ENCODE measurements at places on chromosomes 11 and 22.

DNA sequence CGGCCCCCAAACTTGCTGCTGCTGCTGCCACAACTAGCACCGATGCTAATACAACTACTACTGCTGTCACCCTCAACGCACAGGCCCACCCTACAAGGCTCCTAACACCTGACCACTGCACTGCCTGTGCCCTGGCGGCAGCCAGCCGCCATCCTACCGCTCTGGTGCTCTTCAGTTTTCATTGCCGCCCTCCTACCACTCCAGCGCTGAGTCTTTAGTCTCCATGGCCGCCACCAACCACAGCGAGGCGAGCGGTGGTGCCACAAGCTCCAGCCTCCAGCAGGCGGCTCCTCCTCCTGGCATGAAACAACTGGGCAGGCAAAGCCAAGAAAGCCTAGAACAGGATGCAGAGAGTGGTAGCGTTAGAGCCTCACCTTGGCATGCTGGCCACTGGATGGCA, 5.0 kb upstream of the RFPL3 start:
- no peak for DNase-seq

DNA sequence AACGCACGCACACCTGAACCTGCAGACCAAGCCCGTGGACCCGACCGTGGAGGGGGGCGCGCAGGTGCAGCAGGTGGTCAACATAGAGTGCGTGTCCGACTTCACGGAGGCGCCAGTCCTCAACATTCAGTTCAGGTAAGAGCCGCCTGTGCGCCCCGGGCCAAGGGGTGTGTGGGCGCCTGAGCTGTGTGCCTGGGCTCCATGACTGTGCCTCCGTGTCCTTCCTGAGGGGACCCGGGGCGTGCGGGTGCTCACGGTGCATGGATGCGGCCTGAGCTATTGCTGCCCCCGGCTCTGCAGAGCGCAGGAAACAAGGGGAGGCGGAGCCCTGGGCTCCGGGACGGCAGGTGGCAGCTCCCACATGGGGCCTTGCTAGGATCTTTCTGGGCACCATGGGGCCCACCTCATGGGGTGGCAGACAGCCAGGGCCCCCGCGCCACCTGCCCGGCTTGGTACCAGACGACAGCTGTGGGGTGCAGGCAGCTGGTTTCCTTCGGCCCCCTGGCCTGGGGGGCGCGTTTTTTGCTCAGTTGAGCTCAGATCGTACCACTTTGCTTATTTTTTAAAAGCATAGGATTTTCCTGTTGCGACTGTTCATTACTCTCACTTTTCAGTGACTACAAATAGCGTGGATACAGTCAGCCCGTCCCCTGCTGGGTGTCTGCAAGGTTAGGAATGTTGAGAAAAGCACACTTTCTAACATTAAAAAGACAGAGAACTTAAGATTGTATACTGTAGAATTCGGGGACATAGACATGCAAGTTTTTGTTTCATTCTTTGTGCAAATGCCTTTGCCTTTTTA, 28.3 kb downstream of the MUC6 start:
- DNase-seq, result no peak

DNA sequence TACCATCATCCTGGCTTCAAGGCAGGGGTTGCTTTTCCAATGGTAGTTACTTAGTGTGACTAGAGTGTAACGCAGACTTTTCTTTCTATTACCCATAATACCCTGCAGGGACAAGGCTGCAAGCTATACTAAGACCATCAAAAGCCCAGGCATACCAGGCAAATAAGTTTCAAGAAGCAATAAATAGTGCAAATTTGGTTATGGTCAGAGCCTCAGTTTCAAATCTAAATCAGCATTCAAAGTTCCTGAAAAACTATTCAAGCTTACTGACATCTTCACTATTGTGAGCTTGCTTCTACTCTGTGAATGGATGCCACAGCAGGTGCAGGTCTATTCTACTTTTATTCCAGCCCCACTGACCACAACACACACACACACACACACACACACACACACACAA, 2.5 kb upstream of the HBB start:
- no peak for DNase-seq

DNA sequence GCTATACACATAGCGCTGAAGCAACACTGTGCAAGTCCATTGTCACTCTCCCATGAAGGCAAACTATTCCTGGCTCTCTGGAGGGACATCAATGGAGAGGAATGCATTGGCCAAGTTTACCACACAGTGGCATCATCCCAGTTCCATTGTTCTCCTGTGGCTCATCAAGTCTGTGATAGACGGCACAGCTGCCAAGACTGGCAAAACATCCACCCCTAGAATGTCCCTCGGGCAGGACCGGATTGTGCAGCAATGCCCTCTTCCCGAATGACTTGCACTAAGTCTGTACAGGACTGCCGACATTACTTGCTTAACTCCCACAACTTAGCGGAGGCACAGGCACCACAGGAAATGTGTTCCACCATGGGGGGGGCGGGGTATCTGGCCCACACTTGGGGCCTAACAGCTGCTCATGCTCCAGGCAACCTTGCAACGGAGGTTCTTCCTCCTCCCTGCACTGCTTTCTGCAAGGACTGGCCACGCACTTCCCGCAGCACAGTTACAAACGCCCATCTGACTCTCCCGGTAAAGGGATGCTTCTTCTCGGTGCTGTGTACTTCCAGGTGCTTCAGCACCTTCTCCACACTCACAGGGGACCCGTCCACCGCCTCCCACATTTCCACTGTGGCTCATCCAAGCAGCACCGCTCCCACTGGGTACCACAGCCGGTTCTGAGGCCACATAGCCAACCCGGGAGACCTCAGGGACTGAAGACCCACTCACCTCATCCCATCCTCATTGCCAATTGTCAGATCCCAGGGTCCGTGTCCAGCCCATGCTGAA, 1309.6 kb upstream of the RAG2 start:
- DNase-seq, result no peak

DNA sequence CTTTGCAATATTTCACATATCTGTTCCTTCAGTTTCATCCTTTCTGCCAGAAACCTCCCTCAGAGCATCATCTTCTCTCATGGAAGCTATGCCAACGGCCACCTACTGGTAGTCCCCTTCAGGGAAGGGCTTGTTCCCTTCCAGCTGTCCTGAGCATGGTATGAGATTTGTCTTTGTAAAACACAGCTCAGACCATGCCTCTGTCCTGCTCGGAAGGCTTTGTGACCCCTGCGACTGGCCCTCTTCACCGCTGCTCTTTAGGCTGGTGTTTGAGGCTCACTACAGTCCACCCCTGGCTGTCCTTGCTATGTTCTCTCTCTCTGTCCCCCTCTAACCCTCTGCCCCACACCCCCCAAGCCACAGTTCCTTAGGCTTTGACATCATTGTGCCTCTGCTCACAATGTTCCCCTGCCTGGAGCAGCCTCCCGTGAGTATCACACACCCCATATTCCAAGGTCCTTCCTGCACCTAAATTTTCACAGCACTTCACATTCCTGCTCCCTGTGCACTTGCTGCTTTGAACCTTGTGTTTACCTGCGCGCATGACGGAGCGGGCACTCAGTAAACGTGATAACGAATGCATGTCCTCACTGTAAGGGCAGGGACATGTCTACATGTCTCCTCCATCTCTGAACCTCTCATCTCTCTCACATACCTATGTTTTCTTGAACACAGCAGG, 24.0 kb upstream of the ACER3 start:
- no peak for DNase-seq

- DNase-seq, result no peak
Observed at GRCh38 chr11:101436511-101437142, 147.2 kb downstream of the TRPC6 start.

GRCh38 chr11:9138612-9139579, 47.5 kb upstream of the SCUBE2 start:
- DNase-seq, result peak; percentile 81

GRCh38 chr11:111540937-111541253, 375 bp downstream of the LAYN start:
- DNase-seq, result no peak

DNA sequence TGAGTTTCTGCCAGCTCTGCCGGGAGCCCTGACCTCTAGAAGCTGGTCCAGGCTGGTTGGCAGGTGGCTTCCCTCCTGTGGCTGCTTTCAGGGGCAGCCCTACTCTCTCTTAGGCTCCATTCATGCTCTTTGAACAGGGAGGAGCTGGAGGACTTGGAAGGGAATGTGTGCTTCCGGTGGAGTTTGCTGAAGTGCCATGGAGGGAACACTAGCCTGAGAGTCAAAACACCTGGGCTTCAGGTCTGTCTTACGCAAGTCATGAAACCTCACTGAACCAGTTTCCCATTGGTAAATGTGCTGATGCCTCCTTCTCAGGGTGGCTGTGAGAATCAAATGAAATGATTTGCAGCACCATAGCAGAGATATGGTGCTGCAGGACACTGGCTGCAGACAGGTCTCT, 224.5 kb downstream of the KIRREL3 start:
- no peak for DNase-seq

GRCh38 chr11:4665424-4665823, 21.6 kb downstream of the OR51E1 start:
- DNase-seq, result peak; percentile 24

GRCh38 chr11:44764583-44764982, 37.8 kb downstream of the TSPAN18 start:
- no peak for DNase-seq
